ENCODE measurements at places on chromosomes 7 and 10.

GRCh38 chr7:27173956-27174873 is at the start of gene HOXA10:
TSS of gene HOXA10 (minus strand) at chr7:27174320. CDS start at chr7:27174306, 14 bp downstream.
- DNase-seq, result no peak

GRCh38 chr7:80403686-80404241 is 108.1 kb downstream of the GNAT3 start:
- no peak for DNase-seq

- no peak for DNase-seq
Observed at GRCh38 chr7:44284881-44285541, 40.4 kb downstream of the CAMK2B start.

- no peak for DNase-seq
Observed at GRCh38 chr10:32340596-32341180, 6.3 kb downstream of the EPC1 start.

DNA sequence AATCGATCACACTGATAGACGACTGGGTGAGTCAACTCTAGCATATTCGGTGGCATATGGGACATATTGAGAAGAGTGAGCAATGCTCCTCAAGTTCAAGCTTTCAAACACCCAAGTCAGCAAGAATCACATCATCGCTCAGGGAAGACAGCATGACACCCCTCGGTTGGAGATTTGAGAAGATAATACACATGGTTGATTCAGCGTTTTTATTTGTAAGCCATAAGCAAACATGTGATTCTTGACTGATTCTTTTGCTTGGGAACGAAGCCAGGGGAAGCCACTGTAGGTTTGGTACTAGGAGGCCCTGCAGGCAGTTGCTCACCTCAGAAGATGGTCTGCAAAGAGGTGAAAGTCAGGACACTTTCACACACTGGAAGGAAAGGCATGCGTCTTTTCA is 12.6 kb downstream of the UCMA start:
- no peak for DNase-seq

DNA sequence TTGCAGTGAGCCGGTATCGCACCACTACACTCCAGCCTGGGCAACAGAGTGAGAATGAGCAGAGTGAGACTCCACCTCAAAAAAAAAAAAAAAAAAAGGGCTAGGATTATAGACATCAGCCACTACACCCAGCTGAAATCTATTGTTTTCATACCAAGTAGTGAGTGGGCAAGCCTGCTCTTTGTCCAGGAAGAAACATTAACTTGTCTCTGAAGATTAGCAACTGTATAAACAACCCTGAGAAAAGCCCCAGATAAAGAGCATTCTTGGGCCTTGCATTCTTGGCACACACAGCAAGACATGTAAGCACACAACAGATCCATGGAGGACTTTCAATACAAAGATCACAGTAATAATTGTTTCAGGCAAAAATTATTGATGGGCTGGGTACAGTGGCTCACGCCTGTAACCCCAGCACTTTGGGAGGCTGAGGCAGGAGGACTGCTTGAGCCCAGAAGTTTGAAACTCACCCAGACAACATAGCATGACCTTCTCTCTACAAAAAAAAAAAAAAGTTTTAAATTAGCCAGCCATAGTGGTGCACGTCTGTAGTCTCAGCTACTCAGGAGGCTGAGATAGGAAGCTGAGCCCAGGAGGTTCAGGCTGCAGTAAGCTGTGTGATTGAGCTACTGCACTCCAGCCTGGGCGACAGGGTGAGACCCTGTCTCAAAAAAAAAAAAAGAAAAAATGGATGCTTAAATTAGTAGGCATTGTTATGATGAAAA is 4.4 kb downstream of the PSPH start:
- no peak for DNase-seq
